ENCODE measurements at places on chromosomes 2 and 18.

DNA sequence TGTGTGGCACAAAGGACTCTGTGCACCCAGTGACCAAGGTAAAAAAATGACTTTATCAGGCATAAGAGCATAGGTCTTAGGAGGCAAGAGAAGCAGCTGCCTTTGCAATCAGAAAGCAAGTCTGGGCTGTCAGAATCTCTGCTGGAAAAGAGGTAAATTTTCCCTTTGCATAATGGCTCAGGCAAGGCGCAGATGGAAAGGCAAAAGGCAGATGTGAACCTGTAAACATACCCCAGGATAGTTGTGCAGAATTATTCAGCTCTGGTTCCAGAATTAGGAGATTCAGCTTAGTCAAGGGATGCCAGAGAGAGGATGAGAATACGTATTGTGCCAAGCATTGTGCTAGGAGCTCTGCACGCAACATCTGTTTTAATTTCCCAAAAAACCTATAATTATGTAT lies 258.7 kb downstream of the CLIP4 start:
- DNase-seq = no peak

DNA sequence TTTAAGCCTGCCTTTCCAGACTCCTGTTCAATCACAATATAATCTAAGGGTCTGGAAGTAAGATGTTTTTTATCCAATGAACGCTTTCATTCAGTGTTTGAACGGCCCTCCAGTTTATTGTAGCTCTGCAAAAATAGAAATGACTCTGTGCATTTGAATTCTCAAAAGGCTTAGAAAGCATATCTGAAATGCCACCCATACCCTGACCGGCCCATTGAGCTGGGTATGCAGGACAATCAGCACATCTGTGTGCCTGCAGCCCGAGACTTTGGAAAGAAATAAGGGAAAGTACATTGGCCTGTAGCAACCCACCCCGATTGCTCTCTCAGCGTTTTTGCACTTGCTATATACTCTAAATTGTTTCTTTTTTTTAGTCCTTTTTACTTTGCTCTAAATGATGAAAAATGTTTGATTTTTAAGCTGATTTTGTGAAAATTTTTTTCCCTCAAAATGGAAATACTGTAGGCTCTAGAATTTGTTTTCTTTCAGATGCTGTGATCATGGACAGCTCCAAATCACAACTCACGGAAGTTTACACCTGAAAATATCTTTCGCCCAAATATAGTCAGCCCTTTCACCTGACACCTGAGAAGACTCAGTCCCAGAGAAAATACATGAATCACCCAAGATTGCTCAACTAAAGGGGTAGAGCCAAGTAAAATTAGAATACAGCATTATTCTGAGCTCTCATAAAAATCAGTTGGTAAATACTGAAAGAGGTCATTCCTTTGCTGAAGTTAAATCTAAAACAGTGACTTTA lies 194.5 kb upstream of the SIX3 start:
- no peak for DNase-seq

GRCh38 chr2:121059651-121060649 lies 225.1 kb downstream of the TFCP2L1 start:
- DNase-seq = no peak

DNA sequence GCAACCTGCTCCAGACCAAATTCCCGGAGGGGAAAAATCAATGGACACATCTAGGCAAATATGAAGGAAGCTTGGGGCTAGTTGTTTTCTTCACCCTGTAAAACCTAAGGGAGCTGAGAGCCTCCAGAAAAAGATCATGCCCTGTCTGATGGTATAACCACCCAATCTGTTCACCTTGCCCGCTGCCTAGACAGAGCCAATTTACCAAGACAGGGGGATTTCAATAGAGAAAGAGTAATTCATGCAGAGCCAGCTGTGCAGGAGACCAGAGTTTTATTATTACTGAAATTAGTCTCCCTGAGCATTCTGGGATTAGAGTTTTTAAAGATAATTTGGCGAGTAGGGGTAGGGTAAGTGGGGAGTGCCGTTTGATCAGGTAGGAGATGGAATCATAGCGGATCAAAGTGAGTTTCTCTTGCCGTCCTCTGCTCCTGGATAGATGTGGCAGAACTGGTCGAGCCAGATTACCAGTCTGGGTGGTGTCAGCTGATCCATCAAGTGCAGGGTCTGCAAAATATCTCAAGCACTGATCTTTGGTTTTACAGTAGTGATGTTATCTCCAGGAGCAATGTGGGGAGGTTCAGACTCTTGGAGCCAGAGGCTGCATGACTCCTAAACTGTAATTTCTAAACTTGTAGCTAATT lies 35.1 kb upstream of the B4GALT6 start:
- no peak for DNase-seq

DNA sequence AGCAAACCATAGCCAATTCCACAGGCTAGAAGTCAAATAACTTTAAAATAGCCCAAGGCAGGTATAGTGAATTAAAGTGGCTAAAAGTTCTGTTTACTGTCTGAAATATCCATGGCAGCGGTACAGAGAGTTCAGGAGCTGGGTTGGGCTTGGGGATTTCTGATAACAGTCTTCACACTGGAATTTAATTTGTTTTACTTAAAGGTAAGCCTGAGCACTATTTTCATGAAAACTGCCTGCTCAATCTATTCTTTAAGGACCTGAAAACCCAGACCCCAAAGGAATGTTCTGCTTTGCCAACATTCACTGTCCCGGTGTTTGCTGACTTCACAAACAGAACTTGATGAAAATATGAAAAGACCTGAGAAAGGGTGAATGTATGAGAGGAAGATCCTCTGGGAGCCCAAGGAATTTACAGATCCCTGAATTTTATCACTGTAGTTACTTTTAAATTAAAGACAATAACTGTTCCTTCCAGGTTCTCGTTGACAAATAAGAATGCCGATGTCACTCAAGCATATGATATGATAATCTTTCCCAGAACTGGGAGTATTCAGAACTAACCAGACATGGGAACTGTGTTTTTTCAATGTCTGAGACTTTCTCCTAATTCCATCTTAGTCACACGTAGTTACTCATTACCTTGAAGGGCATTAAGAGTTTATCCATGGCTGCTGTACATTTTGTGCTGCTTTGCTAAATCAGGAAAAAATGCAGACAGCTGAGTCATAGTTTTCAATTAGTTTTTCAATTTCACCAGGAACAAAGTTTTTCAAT lies 28.3 kb upstream of the ITGB6 start:
- no peak for DNase-seq

DNA sequence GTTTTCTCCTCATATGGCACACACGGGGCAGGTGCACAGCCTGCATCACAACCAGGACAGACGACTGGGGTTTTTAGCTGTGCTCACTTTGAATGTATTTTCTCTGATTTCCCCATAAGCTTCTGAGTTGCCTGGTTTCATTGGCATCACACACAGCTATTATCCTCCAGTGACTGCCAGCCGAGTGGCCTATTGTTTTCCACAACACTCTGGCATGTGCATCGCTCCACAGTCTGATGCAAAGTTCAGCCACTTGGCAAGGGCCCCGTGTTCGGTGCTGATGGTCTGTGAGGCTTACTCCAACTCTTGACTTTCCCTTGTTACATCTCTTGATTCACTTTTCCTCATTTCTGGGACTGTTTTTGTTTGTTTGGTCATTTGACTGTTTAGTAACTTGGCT lies 593.1 kb downstream of the CBLN2 start:
- no peak for DNase-seq

GRCh38 chr2:61660511-61661388 lies 122.6 kb upstream of the XPO1 start:
- no peak for DNase-seq

- no peak for DNase-seq
Observed at GRCh38 chr2:191333911-191334357, 88.7 kb downstream of the MYO1B start.

GRCh38 chr2:101884423-101884822 lies 107.3 kb upstream of the IL1R2 start:
- DNase-seq = no peak

DNA sequence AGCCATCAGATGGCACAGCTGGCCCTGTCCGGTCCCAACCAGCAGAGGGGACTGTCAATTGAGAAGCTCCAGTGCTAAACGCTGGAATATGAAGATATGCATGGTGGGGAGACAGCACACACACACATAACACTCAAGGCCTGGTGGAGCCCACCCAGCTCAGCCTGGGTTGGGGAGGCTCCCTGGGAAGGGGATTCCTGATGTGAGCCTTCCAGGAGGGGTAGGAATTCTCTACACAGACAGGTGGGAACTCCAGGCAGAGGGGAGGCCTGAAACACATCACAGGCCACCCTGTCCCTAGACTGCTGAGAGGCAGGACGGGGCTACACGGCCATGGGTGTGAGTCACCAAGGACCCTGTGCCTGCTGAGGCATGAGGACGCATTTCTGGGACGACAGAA lies 49.4 kb upstream of the SH3RF3 start:
- no peak for DNase-seq

GRCh38 chr2:21270708-21271122 lies 146.9 kb downstream of the TDRD15 start:
- no peak for DNase-seq

Measured in esophagus squamous epithelium (tissue), 5 donors.